ENCODE measurements at places on chromosomes 7 and 10.
A peak's percentile ranks its signal among the peaks of the same experiment; 100 is the strongest.

DNA sequence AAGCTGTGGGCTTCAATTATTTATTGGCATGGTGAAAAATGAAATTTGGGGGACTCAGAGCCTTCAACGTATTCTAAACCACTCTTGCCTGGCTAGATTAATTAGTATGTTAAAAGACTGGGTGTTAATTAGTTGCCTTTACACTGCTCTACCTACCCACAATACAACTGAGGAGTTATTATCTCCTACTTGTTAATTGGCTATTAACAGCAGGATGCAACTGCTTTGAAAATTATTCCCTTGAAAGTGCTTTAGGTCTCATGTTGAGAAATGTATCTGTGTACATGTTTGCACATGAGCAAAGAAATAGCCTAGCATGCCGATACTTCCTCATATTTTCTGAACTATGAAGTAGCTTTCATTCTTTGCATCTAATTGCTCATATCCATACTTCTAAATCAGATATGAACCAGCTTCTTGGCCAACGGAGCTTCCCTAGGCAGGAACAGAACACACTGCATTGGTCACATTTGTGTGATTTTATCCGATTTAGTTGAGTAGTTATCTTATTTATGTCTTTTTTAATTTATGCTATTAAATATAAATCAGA lies 155.8 kb downstream of the GPAM start:
- H3K4me3 ChIP-seq, result no peak overlapping the region
- no peak overlapping the region for H3K27ac ChIP-seq
- H3K36me3 ChIP-seq, result no peaks in the 10 kb centered on the region
- no peaks in the 10 kb centered on the region for H3K4me1 ChIP-seq
- H3K27me3 ChIP-seq, result no peaks in the 10 kb centered on the region

DNA sequence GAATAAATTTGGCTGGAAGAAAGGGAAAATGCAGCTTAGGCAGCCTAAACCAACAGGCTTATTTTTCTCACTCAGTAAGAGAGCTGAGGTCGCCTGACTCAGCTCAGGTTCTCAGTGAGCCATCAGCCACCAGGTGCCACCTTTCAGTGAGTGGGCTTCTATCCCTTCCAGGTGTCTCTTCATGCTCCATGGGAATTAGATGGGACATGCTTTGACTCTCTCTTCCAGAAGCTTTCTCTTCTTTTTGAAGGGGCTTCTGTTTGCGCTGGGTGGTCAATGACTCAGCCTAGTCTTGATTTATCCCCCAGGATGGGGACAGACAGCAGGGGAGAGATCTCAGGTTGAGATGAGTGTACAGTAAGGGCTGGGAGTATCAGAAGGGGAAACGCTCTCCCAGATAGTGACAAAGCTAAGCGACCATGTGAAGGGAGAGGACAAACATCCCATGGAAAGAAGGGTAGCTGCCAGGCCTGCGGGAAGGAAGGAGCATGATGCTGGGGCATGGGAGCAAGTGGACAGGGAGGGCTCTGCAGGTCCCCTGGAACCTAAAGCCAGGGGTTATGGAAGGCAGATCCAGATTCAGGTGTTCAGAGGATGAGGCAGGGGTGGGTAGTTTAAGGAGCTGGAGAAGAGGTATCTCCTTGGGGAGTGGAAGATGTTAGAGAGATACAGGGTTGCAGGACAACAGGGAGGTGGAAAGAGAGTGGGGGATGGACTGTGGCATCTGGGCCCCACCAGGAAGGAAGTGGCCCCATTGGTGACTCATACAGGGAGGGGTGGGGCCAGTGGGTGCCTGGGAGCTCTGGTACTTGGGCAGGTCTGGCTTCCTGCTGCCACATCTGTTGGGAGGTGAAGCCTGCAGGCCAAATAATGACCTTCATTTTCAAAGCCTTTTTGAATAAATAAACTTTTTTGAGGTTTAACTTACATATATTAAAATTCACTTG lies 32.5 kb downstream of the OGDH start:
- H3K4me1 ChIP-seq, result peaks cover 47% of the 10 kb centered on the region
- H3K4me3 ChIP-seq, result no peak overlapping the region
- peak overlapping the region; percentile 88 for H3K27ac ChIP-seq

GRCh38 chr10:94602729-94603515 lies 57.3 kb downstream of the HELLS start:
- H3K4me3 ChIP-seq, result peak overlapping the region; percentile 48
- peak; percentile 89 for DNase-seq

- H3K4me1 ChIP-seq, result no peaks in the 10 kb centered on the region
- H3K36me3 ChIP-seq, result no peaks in the 10 kb centered on the region
- H3K27me3 ChIP-seq, result no peaks in the 10 kb centered on the region
- H3K4me3 ChIP-seq, result no peak overlapping the region
- H3K27ac ChIP-seq, result no peak overlapping the region
These were observed 1361.7 kb downstream of the XPNPEP1 start for GRCh38 chr10:108561649-108562048.

DNA sequence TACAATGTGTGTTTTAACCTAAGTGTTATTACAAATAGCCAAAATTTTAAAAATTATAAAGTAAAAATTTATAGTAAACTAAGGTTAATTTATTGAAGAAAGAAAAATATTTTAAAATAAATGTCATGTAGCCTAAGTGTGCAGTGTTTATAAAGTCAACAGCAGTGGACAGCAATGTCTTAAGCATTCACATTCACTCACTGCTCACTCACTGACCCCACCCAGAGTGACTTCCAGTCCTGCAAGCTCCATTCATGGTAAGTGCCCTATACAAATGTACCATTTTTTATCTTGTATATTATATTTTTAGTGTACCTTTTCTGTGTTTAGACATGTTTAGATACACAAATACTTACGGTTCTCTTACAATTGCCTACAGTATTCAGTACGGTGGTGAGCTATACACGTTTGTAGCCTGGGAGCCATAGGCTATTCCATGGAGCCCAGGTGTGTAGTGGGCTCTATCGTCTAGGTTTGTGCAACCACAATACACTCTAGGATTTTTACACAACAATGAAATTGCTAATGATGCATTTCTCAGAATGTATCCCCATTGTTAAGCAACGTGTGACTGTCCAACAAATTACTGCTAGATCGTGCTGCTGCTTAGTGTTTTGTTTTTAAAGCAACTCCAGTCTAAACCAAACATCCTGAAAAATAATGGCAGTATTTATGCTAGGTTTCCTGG lies 108.9 kb upstream of the NAMPT start:
- no peaks in the 10 kb centered on the region for H3K4me1 ChIP-seq
- no peak overlapping the region for H3K27ac ChIP-seq
- H3K4me3 ChIP-seq, result no peak overlapping the region
- no peaks in the 10 kb centered on the region for H3K36me3 ChIP-seq
- H3K27me3 ChIP-seq, result peaks cover 5% of the 10 kb centered on the region
- DNase-seq, result no peak

DNA sequence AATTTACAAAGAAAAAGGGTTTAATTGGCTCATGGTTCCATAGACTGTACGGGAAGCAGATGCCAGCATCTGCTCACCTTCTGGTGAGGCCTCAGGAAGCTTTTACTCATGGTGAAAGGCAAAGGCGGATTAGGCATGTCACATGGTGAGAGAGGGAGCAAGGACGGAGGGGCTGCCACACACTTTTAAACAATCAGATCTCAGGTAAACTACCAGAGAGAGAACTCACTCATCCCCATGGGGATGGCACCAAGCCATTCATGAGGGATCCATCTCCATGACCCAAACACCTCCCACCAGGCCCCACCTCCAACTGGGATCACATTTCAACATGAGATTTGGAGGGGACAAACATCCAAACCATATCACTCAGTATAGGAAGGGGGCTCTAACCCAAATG lies 183.9 kb downstream of the COBL start:
- H3K36me3 ChIP-seq, result no peaks in the 10 kb centered on the region
- H3K4me3 ChIP-seq, result no peak overlapping the region
- H3K27me3 ChIP-seq, result no peaks in the 10 kb centered on the region
- DNase-seq, result no peak

DNA sequence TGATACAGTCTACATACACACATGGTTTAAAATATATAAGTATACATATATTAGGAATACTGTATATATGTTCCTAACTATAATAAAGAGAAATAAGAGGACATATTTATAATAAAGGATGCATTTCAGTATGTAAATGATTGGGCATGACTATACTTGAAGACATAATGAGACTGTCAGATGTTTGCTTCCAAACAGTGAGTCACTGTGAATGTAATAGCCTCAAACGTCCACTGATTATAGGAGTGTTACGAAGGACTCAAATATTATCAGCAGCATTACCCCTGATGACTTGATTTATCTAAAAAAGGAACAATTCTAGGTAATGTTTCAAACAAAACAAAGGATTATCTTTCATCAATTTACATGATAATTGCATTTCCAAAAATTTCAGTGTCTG lies 39.9 kb upstream of the NRBF2 start:
- H3K4me3 ChIP-seq, result no peak overlapping the region
- no peak overlapping the region for H3K27ac ChIP-seq
- H3K27me3 ChIP-seq, result no peaks in the 10 kb centered on the region
- no peak for DNase-seq
- no peaks in the 10 kb centered on the region for H3K4me1 ChIP-seq
- no peaks in the 10 kb centered on the region for H3K36me3 ChIP-seq

GRCh38 chr7:22640269-22640668 lies 86.7 kb upstream of the IL6 start:
- H3K27me3 ChIP-seq, result no peaks in the 10 kb centered on the region
- H3K4me1 ChIP-seq, result peaks cover 3% of the 10 kb centered on the region
- no peaks in the 10 kb centered on the region for H3K36me3 ChIP-seq
- no peak for DNase-seq

- no peak overlapping the region for H3K4me3 ChIP-seq
- no peaks in the 10 kb centered on the region for H3K27me3 ChIP-seq
- no peaks in the 10 kb centered on the region for H3K36me3 ChIP-seq
- peak; percentile 6 for DNase-seq
- H3K4me1 ChIP-seq, result no peaks in the 10 kb centered on the region
These were observed 45.0 kb downstream of the TMEM106B start for GRCh38 chr7:12256090-12256489.

GRCh38 chr7:155038335-155038734 lies 31.8 kb upstream of the HTR5A start:
- H3K27me3 ChIP-seq, result no peaks in the 10 kb centered on the region
- H3K4me1 ChIP-seq, result no peaks in the 10 kb centered on the region
- H3K27ac ChIP-seq, result no peak overlapping the region
- no peak for DNase-seq
- H3K36me3 ChIP-seq, result no peaks in the 10 kb centered on the region
- no peak overlapping the region for H3K4me3 ChIP-seq

DNA sequence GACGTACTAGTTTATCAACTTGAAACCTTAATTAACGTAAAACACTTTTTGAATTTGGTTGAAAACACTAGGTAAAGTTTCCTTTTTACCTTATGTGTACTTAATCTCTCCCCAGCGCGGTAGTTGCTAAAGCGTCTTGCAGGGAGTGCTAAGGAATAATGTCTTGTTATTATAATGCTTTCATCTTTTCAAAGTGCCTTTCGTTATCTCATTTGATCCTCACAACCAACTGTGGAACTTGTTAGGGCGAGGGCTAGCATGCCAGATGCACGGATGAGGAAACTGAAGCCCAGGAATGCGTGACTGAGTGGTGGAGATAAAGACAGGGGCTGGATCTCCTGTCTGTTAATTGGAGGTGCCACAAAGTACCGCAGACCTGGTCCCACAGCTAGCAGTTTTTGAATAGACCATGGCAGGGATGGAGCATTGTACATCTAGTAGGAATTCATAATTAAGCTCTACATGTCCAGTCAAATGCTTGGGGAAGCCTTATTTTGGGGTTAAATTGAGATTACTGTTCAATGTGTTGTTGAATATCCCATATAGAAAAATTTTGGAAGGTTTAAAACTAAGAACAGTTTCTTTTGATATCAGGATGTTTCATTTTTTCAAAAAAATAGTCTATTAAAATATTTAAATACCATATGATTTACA lies 234.3 kb downstream of the SH2D4B start:
- no peaks in the 10 kb centered on the region for H3K36me3 ChIP-seq
- H3K4me1 ChIP-seq, result no peaks in the 10 kb centered on the region
- H3K27me3 ChIP-seq, result no peaks in the 10 kb centered on the region
- no peak overlapping the region for H3K4me3 ChIP-seq

- no peak overlapping the region for H3K4me3 ChIP-seq
- no peak overlapping the region for H3K27ac ChIP-seq
- no peak for DNase-seq
- no peaks in the 10 kb centered on the region for H3K27me3 ChIP-seq
These were observed 71.7 kb downstream of the TAF3 start for GRCh38 chr10:7889947-7890542.

DNA sequence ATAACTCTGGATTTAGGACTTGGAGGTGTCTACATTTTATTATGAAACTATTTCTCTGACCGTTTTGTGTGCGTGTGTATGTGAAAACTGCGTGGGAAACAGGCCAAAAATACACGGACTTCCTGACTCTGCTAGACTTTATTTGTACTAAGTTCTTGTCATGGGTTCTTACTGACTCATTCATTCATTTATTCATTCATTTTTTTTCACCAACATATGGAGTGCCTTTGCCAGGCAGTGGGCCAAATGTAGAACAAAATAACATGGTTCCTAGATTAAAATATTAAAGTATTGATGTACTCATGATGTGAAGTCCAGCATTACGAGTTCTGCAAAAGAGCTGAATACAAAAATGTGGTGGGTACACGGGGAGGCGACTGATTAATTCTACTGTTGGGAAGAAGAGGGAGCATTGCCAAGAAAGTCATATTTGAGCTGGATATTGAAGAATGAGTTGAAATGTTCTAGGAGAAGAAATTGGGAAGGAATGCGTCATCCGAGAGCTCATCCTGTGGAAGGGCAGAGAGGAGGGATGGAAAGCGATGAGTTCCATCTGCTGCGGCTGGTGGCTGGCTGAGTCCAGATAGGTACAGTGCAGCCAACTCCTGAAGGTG lies 24.6 kb downstream of the CACNB2 start:
- DNase-seq, result no peak
- H3K27ac ChIP-seq, result no peak overlapping the region
- H3K27me3 ChIP-seq, result no peaks in the 10 kb centered on the region

GRCh38 chr7:24730018-24730369 lies 27.3 kb downstream of the GSDME start:
- H3K27ac ChIP-seq, result no peak overlapping the region
- DNase-seq, result no peak
- no peaks in the 10 kb centered on the region for H3K36me3 ChIP-seq
- H3K4me1 ChIP-seq, result peaks cover 16% of the 10 kb centered on the region
- H3K4me3 ChIP-seq, result no peak overlapping the region

GRCh38 chr10:81008726-81009125 lies 471.0 kb downstream of the SH2D4B start:
- no peaks in the 10 kb centered on the region for H3K4me1 ChIP-seq
- H3K36me3 ChIP-seq, result no peaks in the 10 kb centered on the region
- no peak for DNase-seq

DNA sequence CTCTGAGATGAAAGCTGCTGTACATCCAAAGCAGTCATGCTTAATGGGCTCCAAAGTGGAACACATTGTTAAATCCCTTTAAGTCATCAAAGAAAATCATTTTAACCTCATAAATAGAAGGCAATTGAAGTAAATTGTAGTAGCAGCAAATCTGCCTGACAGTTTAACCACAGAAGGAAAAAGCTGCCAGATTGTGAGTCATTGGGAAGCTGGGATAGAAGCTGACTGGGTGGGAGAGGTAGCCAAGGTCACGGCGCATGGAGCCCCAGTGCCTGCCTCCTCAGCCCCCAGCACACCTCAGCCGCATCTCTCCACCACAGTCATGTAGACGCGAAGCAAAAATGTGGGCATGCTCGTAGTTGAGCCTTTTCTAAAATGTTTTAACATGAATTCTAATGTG lies 44.0 kb downstream of the TARP start:
- no peak overlapping the region for H3K27ac ChIP-seq
- H3K27me3 ChIP-seq, result no peaks in the 10 kb centered on the region
- no peaks in the 10 kb centered on the region for H3K4me1 ChIP-seq
- no peak overlapping the region for H3K4me3 ChIP-seq
- no peak for DNase-seq
